Hypothalamus (tissue), 51 donors: ENCODE measurements at places on chromosomes 4 and X.

DNA sequence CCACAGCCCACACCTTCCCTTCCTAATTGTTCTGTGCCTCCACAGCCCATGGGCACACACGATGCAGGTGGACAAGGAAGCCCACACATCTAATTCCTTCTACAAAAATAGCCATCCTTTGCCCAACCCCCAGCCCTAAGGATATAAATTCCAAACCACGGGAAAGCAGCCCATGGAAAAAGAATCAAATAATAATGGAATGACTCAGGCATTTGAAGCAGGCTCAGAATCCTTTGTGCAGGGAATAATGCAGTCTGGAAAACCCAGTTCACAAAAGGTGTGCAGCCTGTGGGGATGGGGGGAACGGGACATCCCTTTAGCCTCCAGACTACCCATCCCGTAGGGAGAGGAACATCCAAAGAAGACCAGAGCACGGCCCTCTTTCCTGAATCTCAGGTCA, 342.3 kb upstream of the GALNT7 start:
- DNase-seq: no peak

- DNase-seq: no peak
Observed at GRCh38 chr4:75726577-75726976, 2.2 kb downstream of the USO1 start.

DNA sequence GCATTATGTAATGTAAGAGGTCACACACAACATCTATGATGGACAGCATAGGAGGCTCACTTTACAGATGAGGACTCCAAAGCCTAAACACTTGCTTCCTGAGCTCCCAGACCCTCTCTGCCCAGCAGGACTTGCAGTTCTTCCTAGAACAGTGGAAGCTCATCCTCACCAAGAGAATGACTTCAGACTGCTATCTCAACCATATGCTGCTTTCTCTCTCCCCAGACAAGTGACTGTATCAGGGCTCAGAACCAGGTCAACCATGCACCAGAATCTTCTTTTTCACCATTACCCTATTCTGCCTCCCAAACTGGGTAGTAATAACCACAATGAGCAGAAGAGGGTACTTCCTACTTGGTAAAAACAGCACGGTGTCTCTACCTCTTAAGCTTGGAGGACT, 12.2 kb downstream of the RNF150 start:
- DNase-seq: no peak

DNA sequence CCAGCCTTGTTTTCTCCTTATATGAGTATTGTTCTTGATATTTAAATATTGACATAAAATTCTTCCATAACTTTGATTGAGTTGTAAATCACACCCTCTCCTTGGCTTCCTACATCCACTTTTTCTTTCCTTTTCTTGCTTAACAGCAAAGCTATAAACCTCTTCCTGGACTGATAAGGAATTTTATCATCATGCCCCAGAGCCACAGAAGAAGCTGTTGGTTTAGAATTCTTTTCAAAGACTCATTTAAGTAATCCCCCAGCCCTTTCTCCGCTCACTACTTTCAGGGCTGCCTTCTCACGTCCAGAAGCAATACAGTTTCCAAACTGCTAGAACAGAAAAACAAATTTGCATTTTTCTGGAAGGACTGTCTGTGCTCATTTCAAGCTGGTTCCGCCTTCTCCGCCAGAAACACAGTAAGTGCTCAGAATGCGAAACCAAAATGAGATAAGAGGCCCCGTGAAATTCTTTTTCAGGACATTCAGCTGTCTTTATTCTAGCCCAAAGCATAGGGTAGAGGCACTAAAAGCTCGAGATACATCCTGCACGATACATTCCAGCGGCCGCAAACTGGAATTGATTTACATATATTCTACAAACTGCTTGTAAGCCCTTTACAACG, 849 bp downstream of the MID1 start:
- DNase-seq: no peak

DNA sequence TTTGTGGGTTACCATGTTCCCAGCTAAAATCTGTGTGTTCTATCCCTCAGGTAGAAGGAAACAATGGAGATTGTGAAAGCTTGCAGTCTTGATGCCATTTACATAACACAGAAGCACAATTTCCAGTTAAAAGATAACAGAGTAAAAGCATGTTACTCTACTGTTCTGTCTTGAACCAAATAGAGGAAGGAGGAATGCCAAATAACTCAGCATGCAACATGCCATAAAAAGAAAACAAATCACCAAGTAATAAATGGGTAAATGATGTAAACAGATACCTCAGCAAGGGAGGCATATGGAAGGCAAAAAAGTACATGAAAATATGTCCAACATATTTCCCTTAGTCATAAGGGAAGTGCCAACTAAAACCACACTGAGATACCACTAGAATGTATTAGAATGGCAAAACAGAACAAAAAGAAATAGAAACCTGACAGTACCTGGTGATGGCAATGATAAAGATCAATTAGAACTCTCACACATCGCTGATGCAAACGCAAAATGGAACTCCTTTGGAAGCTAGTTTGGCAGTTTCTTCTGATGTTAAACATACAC, 502.6 kb upstream of the HS3ST1 start:
- DNase-seq: no peak

DNA sequence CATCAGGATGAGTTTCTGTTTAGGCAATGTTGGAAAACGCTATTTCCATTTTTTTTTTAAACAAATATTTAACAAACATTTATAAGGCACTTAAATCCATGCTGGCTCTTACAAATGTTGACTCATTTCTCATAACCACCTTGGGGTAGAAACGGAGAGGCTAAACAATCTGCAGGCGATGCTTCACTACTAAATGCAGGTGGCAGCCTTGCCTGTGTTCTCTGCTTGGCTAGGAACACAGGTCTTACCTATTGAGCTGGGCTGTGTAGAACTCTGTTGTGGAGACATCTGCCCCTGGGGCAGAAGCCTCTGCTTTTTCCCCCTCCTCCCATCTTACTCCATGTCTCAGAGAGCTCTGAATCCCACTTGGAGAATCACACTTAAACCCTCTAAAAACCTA, 1.4 kb upstream of the CXCL1 start:
- no peak for DNase-seq

DNA sequence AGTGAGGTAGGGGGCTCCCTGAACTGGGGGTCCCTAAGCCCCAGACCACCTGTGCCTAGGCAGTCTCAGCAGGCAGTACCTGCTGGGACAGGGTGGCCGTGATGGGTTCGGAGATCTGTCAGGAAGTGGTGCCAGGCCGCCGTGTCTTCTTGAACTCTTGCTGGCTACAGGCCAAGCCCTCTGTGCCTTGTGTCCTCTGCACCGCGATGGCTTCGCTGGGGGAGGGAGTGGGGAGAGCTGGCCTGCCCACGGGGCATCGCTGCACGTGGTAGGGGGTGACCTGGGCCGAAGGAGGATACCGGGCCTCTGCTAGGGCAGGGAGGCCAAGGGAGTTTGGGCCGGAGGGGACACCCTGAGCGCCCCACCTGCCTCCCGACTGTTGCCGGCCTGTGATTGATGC, 96.7 kb upstream of the NKX1-1 start:
- no peak for DNase-seq
